NB4 (cell line): ENCODE measurements at places on chromosomes 12 and 14.

- no peak for DNase-seq
Observed at GRCh38 chr14:104931771-104932675, 7.3 kb downstream of the PLD4 start.

DNA sequence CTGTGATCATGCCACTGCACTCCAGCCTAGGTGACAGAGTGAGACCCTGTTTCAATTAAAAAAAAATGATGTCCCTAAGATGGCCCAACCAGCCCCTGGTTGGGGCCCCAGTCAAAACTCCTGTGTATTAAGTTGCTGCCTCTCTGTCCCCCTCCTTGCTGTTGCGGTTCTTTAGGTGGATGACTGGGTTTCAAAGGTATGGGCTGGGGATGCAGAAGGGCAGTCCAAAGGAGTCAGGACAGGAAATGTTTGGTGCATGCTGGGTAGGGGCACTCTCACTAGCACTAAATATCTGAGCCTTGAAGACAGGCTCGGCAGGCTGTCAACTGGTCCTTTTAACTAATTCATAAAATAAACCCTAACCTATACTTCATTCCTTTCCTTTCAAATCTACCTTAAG lies 12.0 kb upstream of the PIP4K2C start:
- no peak for DNase-seq

- no peak for DNase-seq
Observed at GRCh38 chr14:64825509-64825908, 54.2 kb downstream of the SPTB start.

- no peak for DNase-seq
Observed at GRCh38 chr12:89655841-89656240, 52.8 kb downstream of the ATP2B1 start.

- no peak for DNase-seq
Observed at GRCh38 chr12:45613855-45614254, 115.7 kb upstream of the ARID2 start.

- DNase-seq = no peak
Observed at GRCh38 chr14:42541535-42542001, 934.9 kb downstream of the LRFN5 start.

DNA sequence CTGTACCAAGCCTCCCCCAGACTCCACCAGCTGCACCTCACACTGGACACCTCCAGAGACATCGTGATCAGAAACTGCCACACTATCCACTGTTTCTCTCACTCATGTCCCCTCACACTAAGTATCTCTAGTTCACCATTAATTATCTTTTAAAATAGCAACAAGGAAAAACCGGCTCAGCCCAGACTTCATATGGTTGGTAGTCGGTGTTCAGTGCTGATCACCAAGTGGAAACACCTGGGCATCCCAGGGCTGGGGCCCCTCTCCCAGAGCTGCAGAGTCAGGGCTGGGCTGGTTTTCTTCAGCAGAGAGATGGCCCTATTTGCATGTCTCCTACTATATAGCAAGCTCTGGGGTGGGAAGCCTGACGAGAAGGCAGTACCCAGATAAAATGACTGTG lies 1140.0 kb downstream of the TMEM121 start:
- no peak for DNase-seq

GRCh38 chr14:38723959-38724358 lies 379.1 kb downstream of the SEC23A start:
- DNase-seq = no peak
